Cardiac fibroblast (primary cell): ENCODE measurements at places on chromosomes 4 and X.

DNA sequence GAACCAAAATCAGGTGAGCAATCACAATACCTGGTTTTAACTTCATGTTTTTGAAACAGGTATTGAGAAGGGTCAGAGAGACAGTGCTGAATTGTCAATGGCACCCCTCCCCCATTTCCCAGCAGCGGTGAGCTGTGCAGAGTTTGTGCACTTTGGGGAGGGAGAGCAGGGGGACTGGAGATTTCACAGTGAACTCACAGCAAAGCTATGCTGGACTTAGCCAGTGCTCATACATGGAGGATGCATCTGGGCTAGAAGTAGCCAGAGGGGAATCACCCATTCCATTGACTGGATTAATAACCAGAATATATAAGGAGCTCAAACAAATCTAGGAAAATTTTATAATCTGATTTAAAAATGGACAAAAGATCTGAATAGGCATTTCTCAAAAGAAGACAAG is 612.6 kb downstream of the STPG2 start:
- no peak for DNase-seq

DNA sequence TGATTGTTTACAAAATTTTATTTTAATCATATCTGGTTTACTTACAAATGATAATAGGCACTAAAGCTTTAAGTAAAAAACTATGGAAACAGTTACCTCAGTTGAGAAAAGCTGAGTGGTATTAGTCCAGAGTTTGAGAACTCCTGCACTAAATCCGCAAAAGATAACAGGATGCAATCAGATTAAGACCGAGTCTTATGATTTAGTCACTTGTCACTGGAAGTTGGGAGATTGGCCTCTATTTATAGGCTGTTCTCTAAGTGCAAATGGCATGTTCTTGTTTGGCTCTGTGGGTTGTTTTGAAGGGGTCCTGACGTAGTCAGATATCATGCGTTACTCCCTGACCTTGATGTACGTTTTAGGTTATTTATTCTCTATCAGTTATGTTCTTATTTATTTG is 6.3 kb downstream of the GPAT3 start:
- DNase-seq, result peak; percentile 11

GRCh38 chr4:77185686-77186085 is 28.7 kb downstream of the CCNG2 start:
- DNase-seq, result no peak

- DNase-seq, result peak; percentile 89
Observed at GRCh38 chr4:136864604-136865185, 667.6 kb downstream of the PCDH18 start.

- no peak for DNase-seq
Observed at GRCh38 chrX:72477376-72477775, 95.3 kb downstream of the HDAC8 start.

DNA sequence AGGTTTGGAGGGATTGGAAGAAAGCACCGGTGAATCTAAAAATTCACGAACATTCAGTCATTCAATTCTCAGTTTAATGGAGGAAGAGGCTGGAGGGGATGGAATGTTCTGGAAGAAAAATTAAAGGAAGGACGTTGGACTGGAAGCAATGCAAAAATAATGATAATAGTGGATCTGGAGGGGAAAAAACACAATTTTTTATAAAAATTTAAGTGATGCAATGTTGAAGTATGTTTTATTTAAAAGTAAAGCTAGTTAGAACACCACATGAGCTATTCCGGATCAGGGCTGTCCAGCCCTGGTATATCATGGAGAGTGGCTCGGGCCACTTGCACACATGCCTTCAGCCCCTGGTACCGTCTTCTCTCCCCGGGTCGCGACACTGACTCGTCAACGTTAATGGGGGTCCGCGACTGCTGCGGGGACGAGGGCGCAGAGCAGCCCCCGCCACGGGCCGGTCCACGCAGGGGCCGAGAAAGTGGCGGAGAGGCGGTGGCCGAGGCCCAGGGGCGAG is 204.6 kb downstream of the TENM3 start:
- DNase-seq, result no peak

DNA sequence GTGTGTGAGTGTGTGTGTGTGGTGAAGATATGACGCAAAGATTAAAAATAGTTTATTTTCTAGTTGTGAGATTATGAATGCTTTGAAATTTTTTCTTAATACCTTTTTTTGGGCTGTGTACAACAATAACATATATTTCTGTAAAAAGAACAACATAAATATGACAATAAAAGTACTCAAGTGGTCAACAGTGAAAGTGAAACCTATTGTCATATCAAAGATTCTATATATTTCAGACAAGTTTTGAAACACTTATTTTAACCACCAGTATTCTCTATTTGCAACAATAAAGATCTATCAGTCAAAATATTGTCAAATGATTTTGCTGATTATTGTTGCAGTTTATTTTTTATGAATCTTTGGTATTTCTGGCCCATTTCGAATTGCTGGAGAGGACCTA is 98.0 kb downstream of the SPOCK3 start:
- DNase-seq, result no peak

DNA sequence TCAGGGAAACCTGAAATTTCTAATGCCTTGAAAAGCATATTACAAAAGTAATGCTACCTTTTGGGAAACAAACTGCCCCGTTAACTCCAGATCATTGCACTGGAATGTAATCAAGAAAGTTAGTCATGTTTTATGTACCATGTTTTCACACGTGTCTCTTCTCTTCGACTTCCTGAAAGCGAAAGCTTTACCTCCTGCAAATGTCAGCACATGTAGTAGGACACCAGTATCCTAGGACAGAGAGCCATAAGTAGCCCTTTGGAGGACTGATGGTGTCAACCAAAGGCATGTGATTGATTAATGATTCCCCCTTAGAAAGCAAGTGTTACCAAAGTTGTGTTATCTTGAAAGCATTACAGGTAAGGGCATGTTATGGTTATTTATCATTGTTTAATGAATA is 8.8 kb upstream of the MND1 start:
- peak; percentile 27 for DNase-seq

- DNase-seq, result no peak
Observed at GRCh38 chr4:119093042-119093827, 42.4 kb upstream of the MYOZ2 start.

DNA sequence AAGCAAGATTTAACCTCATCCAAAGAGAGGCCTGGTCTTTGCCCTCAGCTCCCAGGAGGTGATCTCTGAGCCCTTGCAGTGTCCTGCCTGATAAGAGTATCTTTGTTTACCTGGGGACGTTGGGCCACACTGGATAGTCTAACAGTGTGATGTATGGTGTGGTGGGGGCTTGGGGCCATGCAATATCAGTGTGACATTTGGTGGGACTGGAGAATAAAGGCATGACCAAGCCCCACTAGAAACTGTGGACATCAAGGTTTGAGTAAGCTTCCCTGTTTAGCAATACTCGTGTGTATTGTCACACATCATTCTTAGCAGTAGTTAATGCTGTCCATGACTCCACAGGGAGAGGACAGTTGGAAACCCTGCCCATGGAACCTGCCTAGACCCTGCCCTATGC is 34.4 kb downstream of the BBS12 start:
- DNase-seq, result no peak

GRCh38 chr4:139223682-139224317 is 46.8 kb upstream of the ELF2 start:
- DNase-seq, result peak; percentile 88

GRCh38 chr4:150976478-150977118 is 38.5 kb downstream of the LRBA start:
- DNase-seq, result no peak

- DNase-seq, result no peak
Observed at GRCh38 chrX:133290076-133290475, 71.9 kb upstream of the TFDP3 start.

GRCh38 chrX:122910697-122911096 is 273.4 kb upstream of the GRIA3 start:
- DNase-seq, result no peak

- DNase-seq, result no peak
Observed at GRCh38 chr4:41394481-41394894, 137.8 kb downstream of the UCHL1 start.

GRCh38 chr4:157043131-157043530 is 32.8 kb upstream of the GLRB start:
- peak; percentile 68 for DNase-seq

DNA sequence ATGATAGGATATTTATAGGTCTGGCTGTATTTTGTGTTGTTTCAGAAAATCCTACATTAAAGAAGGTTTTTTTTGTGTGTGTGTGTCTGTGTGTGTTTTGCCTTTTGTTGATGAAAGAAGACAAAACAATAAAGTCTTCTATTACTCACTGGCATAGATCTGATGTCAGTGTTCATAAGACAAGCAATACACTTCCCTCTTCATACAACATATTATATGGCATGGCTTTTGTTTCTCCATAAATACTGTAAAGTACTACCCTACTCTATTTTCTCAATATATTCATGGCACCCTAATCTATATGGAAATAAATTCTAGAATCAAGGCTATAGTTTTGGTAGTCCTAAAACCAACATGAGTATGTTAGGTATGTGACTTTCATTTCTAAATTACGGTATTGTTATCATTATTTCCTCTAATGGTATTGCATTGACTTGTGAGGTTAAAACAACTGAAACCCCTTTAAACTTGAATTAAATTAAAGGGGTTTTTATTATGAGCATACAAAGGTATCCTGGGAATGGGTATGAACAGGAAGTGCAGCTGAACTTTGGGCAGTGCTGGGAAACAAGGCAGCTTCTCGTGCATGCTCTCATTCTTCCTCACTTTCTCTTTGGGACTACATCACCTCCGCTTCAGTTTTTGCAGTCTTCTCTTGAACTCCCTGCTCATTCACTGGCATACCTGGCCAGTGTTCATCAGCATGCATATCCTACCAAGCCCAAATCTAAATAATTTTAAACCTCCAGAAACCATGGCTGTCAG is 70.5 kb upstream of the PRSS48 start:
- DNase-seq, result peak; percentile 46

GRCh38 chr4:82864336-82864979 is 26.5 kb downstream of the SEC31A start:
- no peak for DNase-seq

DNA sequence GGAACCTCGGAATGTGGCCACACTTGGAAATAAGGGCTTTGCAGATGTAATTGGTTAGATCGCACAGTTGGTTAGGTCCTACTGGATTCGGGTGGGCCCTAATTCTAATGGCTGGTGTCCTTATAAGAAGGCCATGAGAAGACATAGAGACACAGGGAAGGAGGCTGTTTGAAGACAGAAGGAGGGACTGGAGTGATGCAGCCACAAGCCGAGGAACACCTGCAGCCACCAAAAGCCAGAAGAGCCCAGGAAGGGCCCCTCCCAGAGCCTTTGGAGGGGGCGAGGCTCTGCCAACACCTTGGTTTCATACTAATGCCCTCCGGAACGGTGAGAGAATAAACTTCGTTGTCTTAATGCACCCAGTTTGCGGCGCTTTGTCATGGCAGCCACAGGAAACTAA is 47.0 kb downstream of the EVC start:
- no peak for DNase-seq

- DNase-seq, result no peak
Observed at GRCh38 chr4:23547601-23548000, 342.2 kb downstream of the PPARGC1A start.

GRCh38 chrX:18890724-18891547 is 93.0 kb downstream of the PHKA2 start:
- DNase-seq, result no peak

GRCh38 chr4:158993891-158994290 is 109.0 kb upstream of the RAPGEF2 start:
- DNase-seq, result no peak

DNA sequence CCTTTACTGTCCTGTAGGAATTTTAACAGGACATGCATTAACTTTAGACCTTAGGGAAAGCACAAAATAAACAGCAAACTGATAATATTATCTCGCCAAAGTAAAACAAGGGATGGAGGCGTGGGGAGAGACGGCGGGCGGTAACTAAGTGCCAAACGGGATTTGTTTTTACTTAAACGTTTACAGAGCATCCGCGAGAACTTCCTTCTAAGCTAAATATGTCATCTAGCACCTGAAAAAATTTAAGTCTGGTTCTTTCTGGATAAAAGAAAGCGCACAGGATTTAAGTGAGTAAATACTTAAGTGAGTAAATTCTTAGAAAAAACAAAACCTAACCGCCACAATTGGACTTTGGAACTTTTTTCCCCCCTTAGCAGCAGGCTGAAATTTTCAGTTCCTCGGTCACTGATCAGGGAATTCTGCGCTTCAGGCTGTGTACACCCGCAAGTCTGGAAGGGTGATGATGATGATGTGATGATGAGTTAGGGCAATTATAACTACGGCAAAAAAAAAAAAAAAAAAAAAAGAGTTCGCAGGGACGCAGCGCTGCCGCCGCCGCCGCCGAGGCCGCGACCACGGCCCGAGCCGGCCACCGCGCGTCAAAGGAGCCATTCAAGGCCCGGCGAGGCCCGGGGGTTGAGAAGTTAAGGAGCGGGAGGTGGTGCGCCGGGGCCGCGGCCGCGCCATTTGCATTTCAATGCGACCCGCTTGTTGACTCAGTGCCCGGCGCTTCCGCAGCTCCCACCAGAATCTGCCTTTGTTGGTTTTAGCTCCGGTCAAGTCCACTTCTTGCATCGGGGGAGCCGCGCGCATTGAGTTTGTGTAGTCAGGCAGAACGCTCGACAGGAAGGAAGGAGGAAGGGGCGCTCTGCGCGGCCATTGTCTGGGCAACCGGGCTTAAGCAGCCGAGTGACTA is 108.8 kb downstream of the SPRY1 start:
- DNase-seq, result peak; percentile 72

DNA sequence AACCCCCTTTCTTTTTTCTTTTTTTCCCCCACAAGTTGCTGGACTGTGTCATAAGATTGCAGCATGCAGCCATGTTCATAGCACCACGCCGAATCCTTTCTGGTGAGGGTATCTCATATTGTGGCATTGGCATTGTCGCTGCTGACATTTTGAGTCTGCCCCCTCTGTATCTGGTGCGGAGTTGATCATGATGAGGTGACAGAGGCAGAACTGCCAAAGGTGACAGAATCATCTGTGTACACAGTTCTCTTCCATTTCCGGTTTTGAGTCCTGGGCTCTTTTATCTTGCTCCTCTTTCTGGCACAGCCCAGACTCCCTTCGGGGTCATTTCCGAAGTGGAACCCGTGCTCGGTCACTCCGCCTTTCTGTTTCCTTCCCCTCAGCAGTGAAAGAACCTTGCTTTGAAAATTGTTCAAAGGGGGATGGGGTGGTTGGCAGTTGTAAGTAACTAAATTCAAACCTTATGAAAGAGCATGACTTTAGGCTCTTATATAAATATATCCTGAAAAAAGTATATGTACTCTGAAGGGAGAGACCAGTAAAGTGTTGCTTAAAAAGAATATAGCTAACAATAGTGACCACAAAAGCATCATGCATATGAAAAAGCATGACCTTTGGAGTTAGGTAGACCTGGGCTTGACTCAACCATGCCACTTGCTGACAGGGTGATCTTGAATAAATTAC is 55.0 kb upstream of the BMP2K start:
- DNase-seq, result no peak

- DNase-seq, result peak; percentile 56
Observed at GRCh38 chr4:38489924-38490639, 173.9 kb upstream of the KLF3 start.

GRCh38 chr4:23333946-23334878 is 555.6 kb downstream of the PPARGC1A start:
- DNase-seq, result peak; percentile 89
